ENCODE measurements at places on chromosomes 7 and 10. TPM values are rescaled to one million over a fixed set of nuclear protein-coding genes. Genes with fewer than 3 reads are reported as not detected.
A peak's percentile ranks its signal among the peaks of the same experiment; 100 is the strongest.

DNA sequence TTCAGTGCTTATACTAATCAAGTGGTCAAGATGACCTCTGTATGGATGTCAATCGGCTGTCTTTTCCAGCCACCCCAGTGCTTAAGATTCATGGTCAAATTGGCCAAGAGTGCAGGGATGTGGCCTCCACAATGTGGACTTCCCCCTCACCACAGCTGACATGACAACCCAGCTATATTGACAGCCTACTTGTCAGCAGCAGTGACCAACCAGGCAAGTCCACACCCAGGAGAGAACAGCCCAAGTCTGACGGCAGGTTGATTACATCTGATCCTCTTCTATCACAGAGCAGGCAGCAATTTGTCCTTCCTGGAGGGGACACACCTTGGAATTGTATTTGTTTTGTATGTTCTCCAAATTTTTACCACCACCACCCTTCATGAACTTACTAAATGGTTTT, 8.2 kb upstream of the ERVW-1 start:
- no peak for DNase-seq

DNA sequence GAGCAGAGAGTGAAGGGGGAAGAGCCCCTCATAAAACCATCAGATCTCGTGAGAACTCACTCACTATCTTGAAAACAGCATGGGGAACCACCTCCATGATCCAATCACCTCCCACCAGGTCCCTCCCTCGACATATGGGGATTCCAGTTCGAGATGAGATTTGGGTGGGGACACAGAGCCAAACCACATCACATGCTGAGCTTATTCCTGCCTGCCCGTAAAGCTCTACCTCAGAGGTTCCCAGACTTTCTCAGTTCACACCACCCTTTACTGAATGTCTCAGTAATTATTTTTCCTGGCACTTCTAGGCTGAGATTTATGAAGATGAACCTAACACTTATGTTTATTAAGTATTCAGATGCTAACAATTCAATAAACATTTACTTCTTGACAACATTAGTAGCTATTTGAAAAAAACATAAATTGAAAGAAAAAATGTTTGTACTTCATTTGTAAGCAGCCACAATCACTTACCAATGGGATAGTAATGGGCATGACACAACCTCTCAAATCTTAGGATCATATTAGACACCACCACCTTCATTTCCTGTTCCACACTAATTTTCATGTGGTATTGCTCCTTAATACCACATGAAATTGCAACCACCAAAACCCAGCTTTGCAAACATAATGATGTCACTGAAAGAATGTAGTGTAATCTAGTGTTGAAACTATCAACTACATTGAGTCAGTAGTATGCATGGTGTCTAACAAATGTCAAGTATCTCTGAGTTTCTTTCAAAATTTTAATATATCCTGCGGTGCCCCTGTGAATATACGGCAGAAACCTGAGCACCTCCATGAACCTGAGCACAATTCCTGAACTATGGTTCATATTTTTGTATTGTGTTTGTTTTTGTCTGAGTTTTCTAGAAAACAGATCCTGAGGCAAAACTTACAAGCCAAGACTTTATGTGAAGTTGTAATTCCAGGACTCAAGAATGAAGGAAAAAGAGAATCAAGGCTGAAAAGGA, 4.5 kb upstream of the DGKI start:
- DNase-seq = peak; percentile 25

GRCh38 chr10:102652170-102652916, 8.1 kb downstream of the TRIM8 start:
- no peak for DNase-seq

CYP26C1 gene
- total RNA-seq = not detected

PALD1 gene
- 1.4 TPM for total RNA-seq
